Kidney tubule cell (primary cell): ENCODE measurements at places on chromosomes 16 and 17.

- DNase-seq: no peak
These were observed 12.5 kb downstream of the CCDC92B start for GRCh38 chr17:2736956-2737355.

- DNase-seq: peak; percentile 51
These were observed 34.6 kb downstream of the DCUN1D3 start for GRCh38 chr16:20865420-20866131.

DNA sequence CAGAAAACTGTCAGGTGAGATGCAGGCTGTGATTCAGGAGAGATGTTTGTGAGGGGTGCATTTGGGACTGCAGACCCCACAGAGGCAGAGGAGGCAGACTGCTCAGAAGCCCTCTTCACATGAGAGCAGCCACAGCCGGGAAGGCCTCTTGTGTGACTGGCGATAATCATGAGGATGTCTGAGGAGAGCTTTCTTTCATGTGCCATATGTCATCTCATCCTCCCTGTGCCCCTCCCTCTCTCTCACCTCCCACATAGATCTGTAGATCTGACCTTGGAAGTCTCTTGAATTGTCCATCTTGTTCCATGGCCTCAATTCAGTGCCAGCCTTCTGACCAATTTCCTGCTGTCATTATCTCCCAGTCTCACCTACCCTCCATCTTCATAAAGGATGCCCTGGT, 50.5 kb downstream of the EPN2 start:
- DNase-seq: no peak

GRCh38 chr17:57313097-57313835, 56.9 kb downstream of the MSI2 start:
- DNase-seq: no peak

DNA sequence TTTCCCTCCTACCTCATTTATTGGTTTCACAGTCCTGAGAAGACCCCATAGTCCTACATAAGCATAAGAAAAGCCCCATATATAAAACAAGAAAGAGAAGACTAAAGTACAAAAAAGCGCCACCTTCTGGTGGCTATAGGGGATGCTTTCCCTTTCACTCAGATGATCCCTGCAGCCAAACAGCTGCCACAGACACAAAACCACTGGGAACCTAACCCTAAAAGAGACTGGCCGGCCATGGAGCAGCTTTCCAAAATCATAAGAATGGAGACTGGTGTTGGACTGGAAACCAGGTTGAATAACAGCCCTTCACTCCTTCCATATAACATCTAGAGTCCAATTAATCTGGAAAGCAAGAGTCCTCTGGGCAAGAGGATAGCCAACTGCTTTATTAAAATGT, 11.4 kb downstream of the DYNC1LI2 start:
- peak; percentile 53 for DNase-seq

DNA sequence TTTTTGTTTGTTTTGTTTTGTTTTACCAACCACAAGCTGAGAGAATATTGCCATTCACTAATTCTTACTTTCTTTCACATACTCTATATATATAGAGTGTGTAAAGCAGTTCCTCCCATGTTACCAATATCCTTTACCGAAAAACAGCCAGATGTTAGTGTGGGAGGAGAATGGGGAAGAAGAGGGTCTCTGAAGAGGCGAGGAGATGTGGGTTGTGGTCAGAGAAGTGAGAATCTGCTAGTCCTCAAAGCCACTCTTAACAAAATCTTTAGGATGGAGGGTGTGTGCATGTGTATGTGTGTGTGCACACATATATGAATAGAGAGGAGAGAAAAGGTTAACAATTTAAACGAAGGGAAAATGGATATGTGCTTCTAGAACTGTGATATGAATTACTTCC, 80.6 kb downstream of the TUBD1 start:
- DNase-seq: no peak

DNA sequence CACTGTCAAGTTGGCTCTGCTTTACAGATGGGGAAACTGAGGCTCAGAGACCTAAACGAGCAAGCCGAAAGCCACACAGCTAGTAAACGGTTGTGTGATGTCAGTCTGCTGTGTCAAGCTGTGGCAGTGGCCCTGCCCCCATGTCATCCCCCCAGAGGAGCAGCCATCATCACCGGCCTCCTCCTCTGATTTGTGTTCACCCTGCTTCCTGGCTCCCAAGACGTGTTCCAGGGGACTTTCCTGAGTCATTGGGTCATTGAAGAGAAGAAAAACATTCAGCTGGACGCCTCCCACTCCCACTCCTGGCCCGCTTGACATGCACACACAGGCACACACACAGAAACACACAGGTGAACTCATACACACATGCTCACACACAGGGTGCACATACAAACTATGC, 54.0 kb upstream of the CIBAR2 start:
- peak; percentile 26 for DNase-seq

GRCh38 chr17:49859991-49860953, 12.4 kb upstream of the TAC4 start:
- DNase-seq: no peak

DNA sequence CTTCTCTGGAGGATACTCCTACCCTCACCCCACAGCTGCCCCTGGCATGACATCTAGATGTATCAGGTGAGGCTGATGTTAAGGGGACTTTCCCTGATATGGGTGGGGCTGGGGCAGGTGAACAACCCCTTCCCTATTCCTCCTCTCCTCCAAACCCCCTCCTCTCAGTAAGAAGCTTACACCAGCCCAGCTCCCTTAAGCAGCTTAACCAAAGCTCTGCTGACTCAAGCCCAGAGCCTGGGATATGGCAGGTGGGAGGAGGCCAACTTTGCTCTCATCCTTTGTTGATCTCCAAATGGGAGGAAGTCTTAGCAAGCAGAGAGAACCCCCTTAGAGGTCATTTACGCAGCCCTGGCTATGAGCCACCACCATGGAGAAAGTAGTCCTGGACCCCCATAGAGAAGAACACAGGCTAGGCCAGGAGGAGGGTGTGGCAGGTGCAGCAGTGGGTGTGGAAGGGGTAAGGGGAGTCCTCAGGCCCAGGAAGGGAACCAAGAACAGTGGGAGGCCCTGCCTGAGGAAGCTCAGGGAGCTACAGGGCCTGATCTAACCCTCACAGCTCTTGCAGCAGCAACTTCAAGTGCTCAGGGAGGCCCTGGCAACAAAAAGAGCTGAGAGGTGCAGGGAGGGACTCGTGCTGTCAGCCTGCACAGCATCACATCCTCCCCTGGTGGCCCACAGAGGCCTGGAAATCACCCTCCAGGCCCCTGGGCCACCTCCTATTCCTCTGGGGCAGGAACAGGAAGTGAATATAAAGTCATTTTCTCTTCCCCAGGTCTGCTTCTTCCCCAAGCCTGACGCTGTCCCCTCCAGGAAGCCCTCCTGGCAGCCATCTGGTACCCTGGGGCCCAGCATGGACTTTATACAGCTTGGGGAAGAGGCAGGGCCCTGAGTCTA, 2.9 kb downstream of the UNC119 start:
- DNase-seq: peak; percentile 37

DNA sequence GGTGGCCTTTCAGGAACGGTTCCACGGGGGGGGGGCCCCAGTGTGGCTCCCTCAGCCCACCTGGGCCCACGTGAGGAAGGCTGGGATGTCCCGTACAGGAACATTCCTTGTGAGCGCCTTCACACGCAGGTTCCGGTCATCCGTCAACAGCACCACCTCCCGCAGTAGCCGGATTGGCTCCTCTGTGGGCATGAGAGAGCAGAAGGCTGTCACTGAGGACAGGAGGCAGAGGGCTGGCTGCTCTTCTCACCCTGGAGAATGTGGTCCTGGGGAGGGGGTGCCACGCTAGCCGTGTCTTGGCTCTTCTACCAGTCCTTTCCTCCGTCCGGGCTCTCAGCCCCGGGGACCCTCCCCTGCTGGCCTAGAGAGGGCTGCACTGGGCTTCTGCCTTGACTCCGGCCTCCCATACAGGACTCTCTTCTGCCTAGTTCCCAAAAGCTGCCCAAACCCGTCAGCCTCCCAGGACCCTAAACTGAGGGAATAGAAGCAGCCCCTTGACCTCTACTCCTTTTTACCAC, 6.6 kb downstream of the HIC1 start:
- DNase-seq: no peak

DNA sequence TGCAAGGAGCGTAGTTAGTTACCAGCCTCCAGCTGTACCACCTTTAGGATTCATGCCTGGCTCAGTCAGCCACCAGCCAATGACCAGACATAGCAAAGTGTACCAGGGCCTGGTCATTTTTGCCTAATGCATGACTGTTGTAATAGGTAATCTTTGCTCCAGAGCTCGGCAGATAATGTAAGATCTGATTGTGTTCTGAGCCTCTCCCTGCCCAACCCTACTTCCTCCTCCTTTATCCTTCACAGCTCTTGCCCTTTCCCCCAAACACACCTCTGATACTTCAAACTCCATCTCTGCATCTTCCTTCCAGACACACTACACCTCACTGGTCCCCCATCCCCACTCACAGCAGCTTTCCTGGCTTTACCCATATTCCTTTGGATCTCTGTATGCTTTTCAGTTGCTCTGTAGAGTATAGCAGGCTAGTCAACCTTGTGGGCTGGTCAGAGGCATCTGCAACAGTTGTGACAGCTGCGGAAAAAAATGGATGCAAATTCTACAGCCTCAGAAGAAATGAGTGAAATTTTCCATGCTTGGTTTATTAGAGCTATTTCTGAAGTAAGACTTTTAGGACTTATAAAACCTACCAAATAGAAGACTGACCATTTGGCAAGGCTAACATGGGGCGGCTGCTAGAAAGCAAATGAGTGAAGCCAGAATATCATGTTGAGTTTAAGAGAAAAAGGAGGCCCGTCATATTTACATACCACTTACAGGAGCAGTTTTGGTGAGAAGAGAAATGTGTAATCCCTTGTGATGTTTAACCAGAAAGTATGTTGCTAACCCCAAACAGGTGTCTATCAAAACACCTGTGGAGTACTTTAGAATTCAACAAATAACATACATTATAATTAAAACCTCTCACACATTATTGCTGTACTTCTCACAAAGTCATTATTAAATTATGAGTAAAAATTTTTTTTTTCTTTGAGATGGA, 19.9 kb upstream of the C16orf87 start:
- no peak for DNase-seq

DNA sequence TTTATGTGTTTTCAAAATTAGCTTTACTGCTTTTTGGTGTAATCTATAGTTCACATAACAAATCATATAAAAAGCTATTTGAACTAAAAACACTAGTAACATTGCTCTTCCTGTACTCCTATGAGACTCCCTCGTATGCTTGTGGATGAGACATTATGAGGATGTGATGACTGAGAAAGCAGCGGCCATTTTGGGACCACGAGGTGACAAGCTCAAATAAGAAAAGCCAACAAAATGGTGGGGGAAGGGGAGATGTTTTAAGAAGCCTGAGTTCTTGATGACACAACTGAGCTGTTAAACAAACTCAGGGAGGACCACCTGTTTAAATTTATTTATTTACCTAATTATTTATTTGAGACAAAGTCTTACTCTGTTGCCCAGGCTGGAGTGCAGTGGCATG, 4.5 kb downstream of the CCL18 start:
- no peak for DNase-seq

- DNase-seq: no peak
These were observed 11.1 kb downstream of the HROB start for GRCh38 chr17:44152875-44153274.

GRCh38 chr17:4696437-4696805, 7.5 kb downstream of the PELP1 start:
- DNase-seq: no peak

DNA sequence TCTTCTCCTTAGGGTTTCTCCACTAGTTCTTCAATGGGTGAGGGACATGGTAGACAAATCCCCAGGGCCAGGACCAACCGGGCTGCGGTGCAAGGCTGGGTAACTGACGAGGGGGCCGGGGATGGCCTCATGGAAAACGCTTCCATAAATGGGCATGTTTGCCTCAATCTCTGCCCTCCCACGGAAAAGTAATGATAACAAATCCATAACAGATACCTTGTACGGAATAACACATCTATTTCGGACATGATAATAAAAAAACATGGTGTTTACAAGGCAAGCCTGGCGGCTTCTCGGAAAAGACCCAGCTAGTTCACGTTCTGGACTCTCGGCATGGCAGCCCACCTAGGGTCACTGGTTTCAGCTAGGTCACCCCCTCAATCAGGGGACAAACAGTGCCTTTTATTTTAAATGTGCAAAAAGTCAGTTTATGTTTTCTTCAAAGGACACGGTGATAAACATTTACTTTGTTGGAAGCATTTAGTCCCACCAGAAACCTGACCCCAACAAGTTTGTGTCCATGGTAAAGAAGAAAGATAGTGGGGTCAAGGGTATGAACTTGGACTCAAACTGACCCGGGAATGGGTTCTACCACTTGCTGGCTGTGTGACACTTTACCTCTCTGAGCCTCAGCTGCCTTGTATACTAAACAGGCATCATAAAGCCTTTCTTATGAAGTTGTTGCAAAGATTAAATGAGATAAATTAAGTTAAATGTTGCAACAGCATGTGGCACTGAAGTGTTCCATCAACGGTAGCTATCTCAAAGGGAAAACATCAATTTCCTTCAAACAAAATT, 1.7 kb downstream of the MYH11 start:
- no peak for DNase-seq

- DNase-seq: peak; percentile 50
These were observed 8.1 kb downstream of the MEIOB start for GRCh38 chr16:1863681-1864460.

GRCh38 chr17:82059272-82060000, 6.2 kb downstream of the DUS1L start:
- DNase-seq: no peak

- DNase-seq: no peak
These were observed 62.9 kb upstream of the AMZ2 start for GRCh38 chr17:68184816-68185436.

DNA sequence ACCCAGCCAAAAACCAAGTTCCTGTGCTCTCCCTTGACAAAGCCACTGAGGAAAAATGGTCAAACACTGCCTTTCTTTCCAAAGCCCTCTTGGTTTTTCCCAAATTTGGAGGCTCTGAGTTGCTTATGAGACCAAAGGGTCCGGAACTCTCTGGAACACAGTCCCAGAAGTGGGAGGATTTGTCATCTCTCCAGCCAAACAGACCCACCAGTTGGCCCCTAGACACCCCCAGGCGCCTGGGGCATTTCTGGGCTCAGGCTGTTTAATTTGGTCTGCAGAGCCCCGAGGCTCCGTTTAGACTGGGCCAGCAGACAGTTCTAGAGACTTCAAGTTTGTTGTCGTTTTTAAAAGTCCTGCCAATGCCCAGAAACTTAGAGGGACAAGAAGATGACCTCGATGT, 239.1 kb downstream of the SEC14L1 start:
- DNase-seq: no peak

DNA sequence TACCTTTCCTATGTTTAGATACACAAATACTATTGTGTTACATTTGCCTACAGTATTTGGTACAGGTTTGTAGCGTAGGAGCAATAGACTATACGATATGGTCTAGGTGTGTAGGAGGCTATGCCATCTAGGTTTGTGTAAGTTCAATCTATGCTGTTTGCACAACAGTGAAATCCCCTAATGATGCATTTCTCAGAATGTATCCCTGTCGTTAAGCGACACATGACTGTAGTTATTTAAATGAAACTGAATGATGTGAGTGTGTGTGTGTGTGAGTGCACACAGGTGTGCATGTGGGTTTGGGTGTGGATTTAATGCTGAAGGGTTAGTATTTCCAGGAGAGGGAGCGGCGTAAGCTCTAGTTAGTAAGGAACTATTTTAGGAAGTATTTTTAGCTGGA, 34.6 kb upstream of the SMIM36 start:
- DNase-seq: no peak

GRCh38 chr17:45070809-45071208, 9.7 kb downstream of the NMT1 start:
- no peak for DNase-seq

- no peak for DNase-seq
These were observed 55.0 kb upstream of the ATP2A3 start for GRCh38 chr17:4019275-4019674.

- DNase-seq: peak; percentile 72
These were observed 13.1 kb downstream of the ABCA9 start for GRCh38 chr17:69047368-69048263.
